Progenitor cell of endocrine pancreas (in vitro differentiated cells): ENCODE measurements at places on chromosomes 3 and 15. TPM values are rescaled to one million over a fixed set of nuclear protein-coding genes. Genes with fewer than 3 reads are reported as not detected.

Gene DUOX2
- 0.53 and 1.1 TPM in 2 replicates for total RNA-seq

DNA sequence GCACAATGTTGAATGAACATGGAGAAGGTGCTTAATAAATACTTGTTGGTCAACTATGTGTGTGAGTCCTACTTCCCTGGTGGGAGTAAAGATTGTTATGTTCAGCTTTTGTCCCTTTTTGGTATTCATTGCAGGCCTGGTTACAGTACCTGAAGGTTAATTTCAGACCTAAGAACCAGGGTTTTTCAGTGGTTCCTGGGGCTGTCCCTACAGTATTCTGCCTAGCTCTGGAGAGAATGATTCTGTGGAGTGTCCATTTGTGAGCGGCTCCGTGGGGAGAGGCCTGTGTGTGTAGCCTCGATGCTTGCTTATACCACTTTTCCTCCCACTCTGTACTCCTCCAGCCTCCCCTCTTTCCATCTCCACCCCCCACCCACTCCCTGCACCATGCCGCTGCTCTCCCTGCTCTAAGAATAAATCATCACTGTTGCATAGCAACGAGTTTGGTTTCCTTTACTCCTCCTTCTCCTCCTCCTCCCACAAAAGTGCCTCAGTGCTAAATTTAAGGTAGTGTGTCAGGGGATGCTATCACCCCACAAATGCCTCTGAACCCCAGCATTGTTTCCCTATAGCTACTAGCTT, 150.6 kb upstream of the ROPN1 start:
- no peaks in the 10 kb centered on the region for H3K36me3 ChIP-seq
- no peaks in the 10 kb centered on the region for H3K27me3 ChIP-seq
- no peak overlapping the region for H3K4me3 ChIP-seq
- DNase-seq: no peak
- H3K4me1 ChIP-seq: no peaks in the 10 kb centered on the region
- H3K27ac ChIP-seq: no peak overlapping the region

Gene MGLL
- 0.43 and 0.62 TPM in 2 replicates for total RNA-seq

- DNase-seq: no peak
- no peaks in the 10 kb centered on the region for H3K36me3 ChIP-seq
- H3K4me3 ChIP-seq: no peak overlapping the region
- no peak overlapping the region for H3K27ac ChIP-seq
- no peaks in the 10 kb centered on the region for H3K27me3 ChIP-seq
Observed at GRCh38 chr15:50415752-50416404, 8.3 kb upstream of the USP8 start.

Gene MTFMT
- total RNA-seq: 14.0 and 19.4 TPM in 2 replicates

- H3K4me3 ChIP-seq: no peak overlapping the region
- no peaks in the 10 kb centered on the region for H3K27me3 ChIP-seq
- H3K27ac ChIP-seq: no peak overlapping the region
Observed at GRCh38 chr3:27325419-27325818, 43.8 kb downstream of the NEK10 start.
